Activated naive CD4-positive, alpha-beta T cell (primary cell): ENCODE measurements at places on chromosomes 6 and 20.

DNA sequence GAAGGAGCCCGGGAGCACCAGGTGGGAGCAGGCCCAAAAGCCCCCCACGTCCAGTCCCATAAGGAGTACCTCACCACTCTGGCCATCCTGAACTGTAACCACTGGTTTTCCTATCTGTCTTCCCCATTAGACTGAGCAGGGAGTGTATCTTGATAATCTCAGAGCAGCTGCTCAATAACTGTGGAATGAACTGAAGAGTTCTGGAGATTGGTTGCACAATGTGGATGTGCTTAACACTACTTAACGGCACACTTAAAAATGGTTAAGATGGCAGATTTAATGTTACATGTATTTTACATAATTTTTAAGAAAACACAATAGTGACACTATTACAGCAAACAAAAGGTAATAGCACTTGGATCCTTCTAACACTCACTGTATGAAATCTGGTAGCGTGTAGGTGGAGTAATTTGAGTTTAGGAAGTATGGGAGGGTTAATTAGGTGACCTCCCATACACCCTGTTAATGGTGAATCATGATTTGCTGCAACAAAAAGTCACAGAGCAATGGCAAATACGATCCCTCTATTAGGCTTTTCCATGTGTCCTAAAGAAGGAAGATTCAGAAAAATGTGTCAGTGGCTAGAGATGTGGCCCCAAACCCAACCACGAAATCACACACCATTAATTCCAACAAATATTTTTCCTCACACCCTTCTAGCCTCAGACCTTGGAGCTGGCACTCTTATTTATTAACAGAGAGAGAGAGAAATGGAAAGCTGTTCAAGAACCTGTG, 18.4 kb downstream of the TRAM2 start:
- DNase-seq = no peak

GRCh38 chr20:1933465-1933870, 38.3 kb downstream of the SIRPA start:
- no peak for DNase-seq

GRCh38 chr6:82331031-82331773, 32.4 kb upstream of the TPBG start:
- DNase-seq = no peak

DNA sequence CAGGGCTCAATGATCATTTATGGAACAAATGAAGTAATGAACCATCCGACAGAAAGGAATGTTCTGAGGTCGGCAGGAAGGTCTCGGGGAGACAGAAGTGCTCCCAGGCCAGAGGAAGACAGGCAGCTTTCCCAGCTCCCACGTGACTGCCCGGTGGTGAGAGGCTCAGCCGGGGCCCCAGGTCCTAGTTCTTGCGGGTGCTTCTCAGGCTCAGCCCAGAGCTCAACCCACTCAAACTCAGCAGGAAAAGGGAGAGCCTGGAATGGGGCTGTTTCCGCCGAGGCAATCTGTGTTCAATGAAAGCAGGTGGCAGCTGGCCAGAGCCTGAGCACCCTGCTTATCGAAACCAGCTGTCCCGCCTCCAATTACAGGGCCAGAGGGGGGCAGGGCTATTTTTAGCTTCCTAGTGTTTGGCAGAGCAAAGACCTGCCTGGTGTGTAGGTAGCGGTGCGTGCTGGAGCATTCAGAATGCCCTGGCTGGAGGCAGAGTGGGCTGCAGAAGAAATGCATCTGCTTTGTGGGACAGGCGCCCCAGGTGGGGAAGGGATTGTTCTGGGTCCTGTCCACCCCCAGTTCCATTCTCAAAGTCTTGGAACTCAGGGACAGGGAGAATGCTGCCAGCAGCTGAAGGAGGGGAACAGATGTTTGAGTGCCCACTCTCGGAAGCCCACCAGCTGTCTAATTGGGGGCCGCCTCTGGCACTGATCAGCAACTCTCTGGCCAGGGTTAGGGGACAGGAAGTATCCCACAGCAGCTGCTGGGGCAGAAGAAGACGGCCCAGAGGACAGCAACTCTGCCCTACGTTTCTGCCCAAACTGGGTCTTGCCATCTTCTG, 145.1 kb downstream of the PREX1 start:
- no peak for DNase-seq

DNA sequence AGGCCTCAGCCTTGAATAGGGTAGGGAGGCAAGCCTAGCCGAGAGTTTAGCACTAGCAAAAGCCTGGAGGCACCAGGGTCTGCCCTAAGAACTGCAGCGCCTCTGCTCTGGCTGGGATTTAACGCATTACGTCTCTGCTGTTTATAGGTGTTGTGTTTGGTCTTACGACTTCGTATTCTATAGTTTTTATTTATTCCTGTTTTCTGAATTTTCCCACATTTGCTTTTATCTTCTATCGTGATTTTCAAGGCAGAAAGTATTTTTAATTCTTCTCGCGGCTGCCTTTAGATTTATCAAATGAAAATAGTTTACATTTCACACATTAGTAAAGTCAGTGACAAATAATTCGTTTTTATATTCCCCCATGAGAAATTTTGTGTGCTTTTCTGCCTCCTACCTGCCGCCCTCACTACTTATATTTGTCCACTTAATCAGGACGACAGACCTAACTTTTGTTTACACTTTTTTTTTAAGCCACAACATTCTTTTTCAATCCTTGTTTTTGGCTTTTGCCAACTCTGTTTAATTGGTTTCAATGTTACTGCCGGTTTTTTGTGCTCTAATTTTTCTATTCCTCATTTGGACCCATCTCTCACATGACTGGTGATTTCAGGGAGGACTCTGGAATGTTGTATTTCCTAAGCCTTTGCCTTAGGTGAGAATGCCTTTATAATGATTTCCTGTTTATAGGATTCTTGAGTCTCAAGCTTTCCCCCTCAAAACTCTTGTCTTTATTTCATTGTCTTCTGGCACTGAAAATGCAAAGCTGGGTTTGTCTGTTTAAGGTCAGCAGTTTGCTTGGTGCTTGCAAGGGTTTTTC, 1.3 kb upstream of the LZTS3 start:
- no peak for DNase-seq

DNA sequence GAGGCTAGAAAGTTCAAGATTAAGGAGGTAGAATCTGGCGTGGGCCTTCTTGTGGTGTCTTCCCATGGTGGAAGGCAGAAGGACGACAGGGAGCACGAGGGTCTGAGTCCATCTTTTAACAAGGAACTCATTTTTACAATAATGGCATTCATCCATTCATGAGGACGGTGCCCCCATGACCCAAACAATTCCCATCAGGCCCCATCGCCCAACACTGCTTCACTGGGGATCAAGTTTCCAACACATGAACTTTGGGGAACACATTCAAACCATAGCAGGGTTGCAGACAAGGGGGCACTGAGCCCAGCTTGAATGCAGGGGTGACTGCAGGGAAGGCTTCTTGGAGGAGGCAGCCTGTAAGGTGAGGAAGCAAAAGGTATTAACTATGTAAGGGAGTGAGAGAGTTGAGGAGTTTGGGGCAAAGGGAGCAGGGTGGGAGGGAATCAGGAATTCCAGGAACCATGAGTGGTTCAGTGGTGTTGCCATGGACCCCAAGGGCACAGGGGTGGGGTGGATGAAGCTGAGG, 5.5 kb downstream of the RAB44 start:
- DNase-seq = no peak

- DNase-seq = no peak
Observed at GRCh38 chr20:62822788-62823651, 6.2 kb downstream of the COL9A3 start.

DNA sequence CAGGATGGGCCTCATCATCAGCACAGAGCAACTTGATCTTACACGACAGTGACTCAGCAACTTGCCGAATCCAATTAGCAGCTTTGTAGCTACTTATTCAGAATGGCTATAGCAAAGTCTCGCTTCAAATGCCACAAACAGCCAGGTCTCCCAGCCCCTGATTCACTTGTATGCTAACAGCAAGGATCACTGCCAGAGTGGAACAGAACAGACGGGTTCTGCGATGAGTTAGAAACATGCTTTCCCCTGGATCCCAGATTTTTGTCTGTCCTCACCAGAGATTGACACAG, 254.4 kb downstream of the NRN1 start:
- no peak for DNase-seq

DNA sequence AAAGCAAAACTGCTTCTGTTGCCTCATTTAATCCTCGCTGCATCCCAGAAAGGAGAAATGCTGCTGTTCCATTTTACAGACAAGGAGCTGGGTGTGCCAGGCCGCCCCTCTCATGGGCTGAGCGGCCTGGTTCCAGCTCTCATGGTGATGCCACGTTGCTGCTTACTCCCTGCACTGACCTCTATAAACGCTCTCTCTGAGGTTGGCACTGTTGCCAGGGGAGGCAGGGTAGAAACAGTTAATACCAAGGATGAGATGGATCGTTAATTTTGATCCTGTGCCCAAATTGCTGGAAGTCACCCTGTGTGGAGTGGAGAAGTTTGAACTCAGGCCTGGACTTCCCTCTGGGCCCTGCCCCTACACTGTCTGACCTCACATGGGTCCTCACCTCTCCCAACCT, 25.6 kb downstream of the SIRPA start:
- DNase-seq = no peak

GRCh38 chr20:50321797-50322480, 131.3 kb downstream of the CEBPB start:
- no peak for DNase-seq

DNA sequence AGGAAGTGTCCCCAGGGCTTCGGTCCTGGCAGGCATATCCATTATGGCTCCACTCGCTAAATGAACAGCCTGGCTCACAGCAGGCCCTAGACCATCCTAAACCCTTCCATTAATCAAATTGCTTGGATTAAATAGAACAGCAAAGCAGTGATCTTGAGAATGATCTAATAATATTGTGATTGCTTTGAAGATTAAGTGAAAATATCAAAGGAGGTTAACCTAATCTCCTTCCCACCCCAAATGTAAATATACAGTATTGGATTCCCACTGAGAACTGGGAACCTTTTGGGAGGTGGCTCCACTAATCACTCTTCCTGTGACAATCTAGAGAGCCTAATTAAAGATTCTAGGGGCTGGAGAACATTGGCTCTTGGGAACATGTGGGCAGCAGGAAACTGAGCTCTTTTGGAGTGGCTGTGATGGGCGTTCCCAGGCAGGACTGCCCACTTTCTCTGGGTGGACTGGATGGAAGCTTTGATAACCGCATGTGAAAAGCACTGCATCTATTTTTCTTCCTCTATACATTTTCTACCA, 68.3 kb upstream of the FRMD1 start:
- no peak for DNase-seq

DNA sequence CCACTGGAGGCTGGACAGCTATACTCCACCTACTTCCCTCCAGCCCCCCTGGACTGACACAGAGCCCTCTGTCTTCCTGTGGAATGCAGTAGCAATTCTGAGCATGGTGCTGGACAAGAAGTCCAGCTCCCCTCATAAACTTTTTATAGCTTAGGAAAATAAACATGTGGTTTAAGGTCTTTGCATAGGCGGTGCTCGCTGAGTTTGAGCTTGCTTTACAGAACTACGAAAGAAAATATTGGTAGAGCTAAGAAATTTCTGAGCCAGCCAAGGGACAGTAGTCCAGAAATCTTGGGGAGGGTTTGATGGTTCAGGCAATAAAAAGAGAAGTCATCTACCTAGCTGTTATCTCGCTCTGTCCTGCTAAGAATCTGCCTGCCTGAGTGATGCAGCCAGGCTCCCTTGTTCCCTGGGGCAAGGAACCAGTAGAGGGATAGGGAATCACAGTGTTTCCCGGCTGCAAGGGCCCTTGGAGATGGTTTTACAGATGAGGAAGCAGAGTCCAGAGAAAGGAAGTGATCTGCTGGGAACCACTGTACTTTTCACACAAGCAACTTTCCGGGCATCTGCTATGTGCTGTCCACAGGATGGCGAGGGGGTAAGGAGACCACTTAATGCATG, 343.4 kb downstream of the CDC5L start:
- no peak for DNase-seq
